ENCODE measurements at places on chromosomes 2 and 18.

DNA sequence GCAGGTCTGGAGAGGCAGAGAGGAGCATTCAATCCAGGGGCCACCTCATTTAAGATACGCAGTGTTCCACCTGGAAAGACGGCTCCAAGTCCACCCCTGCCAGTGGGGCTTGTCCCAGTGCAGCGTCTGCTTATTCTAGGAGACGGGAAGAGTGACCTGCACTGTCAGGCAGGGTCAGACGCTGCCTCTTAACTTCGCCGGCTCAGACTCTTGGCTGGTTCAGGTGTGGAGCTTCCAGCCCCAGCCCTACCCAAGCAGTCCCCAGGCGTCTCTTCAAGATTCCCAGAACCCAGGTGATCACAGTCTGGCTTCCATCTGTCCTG is 208.5 kb downstream of the TFCP2L1 start:
- no peaks in the 10 kb centered on the region for H3K27me3 ChIP-seq
- no peak overlapping the region for H3K4me3 ChIP-seq
- no peak overlapping the region for H3K27ac ChIP-seq
- H3K36me3 ChIP-seq: no peaks in the 10 kb centered on the region

DNA sequence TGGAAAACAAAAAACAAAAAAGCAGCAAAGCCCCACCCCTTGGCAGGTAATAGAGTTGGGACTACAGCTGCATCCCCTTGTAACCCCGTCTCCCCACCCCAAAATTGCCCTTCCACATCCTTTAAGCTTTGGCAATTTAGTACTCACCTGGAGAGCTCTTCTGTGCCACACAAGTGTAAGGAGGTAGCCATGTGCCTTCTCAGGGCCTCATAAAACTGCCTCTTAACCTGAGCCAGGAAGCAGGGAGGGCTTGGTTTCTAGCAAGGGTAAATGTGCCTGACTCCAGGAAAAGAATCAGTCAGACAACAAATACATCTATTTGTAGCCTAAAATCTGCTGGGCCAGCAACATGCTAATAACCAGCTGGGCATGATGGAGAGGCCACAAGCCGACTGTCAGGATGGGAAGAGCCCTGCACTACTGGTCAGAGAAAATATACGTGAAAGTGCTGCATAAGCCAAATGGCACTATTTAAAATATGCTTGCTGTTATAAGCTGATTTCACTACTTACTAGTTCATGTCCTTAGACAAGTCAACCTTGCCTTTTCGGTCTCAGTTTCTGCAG is 46.3 kb downstream of the NOP58 start:
- no peak for DNase-seq
- H3K27me3 ChIP-seq: no peaks in the 10 kb centered on the region
- no peak overlapping the region for H3K27ac ChIP-seq
- no peaks in the 10 kb centered on the region for H3K36me3 ChIP-seq
- H3K4me3 ChIP-seq: no peak overlapping the region

- H3K4me1 ChIP-seq: peaks cover 83% of the 10 kb centered on the region
- no peaks in the 10 kb centered on the region for H3K27me3 ChIP-seq
- no peak overlapping the region for H3K4me3 ChIP-seq
- no peak for DNase-seq
- no peak overlapping the region for H3K27ac ChIP-seq
Measured at GRCh38 chr2:230413479-230413878, 2.5 kb upstream of the SP100 start.

DNA sequence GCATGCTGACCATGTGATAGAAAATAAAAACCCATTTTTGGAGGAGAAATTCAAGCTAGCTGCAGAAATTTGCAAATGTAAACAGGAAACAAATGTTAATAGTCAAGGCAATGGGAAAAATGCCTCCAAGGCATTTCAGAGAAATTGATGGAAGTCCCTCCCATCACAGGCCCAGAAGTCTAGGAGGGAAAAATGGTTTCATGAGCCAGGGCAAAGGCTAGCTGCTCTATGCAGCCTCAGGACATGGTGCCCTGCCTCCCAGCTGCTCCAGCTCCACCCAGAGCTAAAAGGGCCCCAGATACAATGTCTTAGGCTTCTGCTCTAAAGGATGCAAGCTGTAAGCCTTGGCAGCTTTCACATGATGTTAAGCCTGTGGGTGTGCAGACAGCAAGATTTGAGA is 1419.4 kb upstream of the CELF4 start:
- no peak overlapping the region for H3K27ac ChIP-seq
- no peak overlapping the region for H3K4me3 ChIP-seq
- H3K27me3 ChIP-seq: no peaks in the 10 kb centered on the region
- no peaks in the 10 kb centered on the region for H3K36me3 ChIP-seq
- DNase-seq: no peak

- no peaks in the 10 kb centered on the region for H3K36me3 ChIP-seq
- no peaks in the 10 kb centered on the region for H3K4me1 ChIP-seq
- no peak overlapping the region for H3K4me3 ChIP-seq
- H3K27ac ChIP-seq: no peak overlapping the region
Measured at GRCh38 chr2:212330263-212330662, 208.3 kb downstream of the ERBB4 start.

GRCh38 chr2:43302182-43302960 is 76.0 kb upstream of the ZFP36L2 start:
- H3K27ac ChIP-seq: no peak overlapping the region
- H3K4me1 ChIP-seq: peaks cover 74% of the 10 kb centered on the region
- H3K4me3 ChIP-seq: no peak overlapping the region

DNA sequence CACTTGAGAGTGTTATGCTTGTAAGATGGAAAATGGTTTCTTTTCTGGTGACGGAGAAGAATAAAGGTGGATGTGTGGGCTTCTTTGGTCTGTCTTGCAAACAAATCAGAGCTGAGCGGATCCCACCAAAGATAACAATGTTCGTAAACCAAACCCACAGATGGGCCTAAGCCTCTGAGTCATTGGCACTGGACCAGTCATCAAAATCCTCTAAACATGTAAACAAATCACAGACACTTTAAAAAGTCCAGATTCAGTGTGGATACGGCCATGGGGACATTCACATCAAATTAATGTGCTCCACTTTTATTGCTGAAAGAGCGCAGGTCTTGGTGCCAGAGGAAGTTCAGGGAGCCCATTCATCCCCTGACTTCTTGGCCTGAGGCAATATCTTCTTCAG is 60.5 kb upstream of the TMEM200C start:
- no peak for DNase-seq
- H3K36me3 ChIP-seq: peaks cover 15% of the 10 kb centered on the region
- H3K4me3 ChIP-seq: no peak overlapping the region
- no peak overlapping the region for H3K27ac ChIP-seq
- H3K27me3 ChIP-seq: no peaks in the 10 kb centered on the region

- DNase-seq: no peak
- H3K4me3 ChIP-seq: no peak overlapping the region
- H3K36me3 ChIP-seq: no peaks in the 10 kb centered on the region
Measured at GRCh38 chr2:134178138-134178877, 75.6 kb upstream of the MGAT5 start.

DNA sequence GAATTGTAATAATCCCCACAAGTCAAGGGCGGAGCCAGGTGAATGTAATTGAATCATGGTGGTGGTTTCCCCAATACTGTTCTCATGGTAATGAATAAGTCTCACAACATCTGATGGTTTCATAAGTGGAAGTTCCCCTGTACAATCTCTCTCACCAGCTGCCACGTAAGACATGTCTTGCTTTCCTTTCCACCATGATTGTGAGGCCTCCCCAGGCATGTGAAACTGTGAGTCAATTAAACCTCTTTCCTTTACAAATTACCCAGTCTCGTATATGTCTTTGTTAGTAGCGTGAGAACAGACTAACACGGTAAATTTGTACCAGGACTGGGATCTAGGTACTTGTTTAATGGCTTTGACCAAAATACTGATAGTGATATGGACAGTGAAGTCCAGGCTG is 744.3 kb upstream of the REG3G start:
- no peak overlapping the region for H3K4me3 ChIP-seq
- no peaks in the 10 kb centered on the region for H3K36me3 ChIP-seq
- no peaks in the 10 kb centered on the region for H3K27me3 ChIP-seq
- no peak overlapping the region for H3K27ac ChIP-seq
- no peaks in the 10 kb centered on the region for H3K4me1 ChIP-seq

GRCh38 chr2:241030883-241031282 is 32.5 kb downstream of the SNED1 start:
- no peak overlapping the region for H3K27ac ChIP-seq
- no peaks in the 10 kb centered on the region for H3K36me3 ChIP-seq
- H3K4me3 ChIP-seq: no peak overlapping the region
- DNase-seq: no peak
- no peaks in the 10 kb centered on the region for H3K4me1 ChIP-seq
- H3K27me3 ChIP-seq: no peaks in the 10 kb centered on the region

DNA sequence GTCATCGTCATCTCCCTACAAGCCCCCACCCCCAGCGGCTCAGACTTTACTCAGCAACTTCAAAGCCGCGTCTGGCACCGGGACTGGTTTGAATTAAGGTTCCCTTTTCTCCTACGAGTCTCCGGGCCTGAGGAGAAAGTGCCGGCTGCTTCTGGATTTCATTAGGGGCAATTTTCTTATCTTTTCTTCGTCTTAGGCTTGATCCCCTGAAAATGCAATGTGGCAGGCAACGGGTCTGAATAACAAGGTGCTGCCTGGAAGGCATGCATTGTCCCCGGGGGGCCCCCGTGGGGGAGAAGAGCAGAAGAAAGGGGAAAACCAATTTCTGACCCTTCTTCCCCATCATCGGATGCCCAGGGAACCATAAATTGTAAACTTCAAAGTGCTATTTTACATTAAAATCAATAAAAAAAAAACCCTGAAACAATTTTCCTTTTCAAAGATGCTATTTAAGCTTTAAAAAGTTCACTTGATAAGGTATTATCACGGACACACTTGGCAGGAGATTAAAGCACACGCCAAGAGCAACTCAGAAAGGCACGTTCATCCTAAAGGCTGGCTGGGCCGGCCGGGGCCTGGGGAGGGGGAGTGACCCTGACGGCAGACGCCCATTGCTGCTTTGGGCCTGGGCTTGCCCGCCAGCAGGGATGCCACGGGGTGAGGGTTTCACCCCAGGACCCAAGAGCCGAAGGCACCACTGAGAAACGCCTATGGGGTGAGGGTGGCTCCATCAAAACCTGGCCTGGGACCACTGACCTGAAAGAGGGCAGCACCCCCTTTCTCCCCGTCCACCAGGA is 230.4 kb downstream of the TWIST2 start:
- H3K27ac ChIP-seq: no peak overlapping the region
- no peak overlapping the region for H3K4me3 ChIP-seq
- peaks cover 3% of the 10 kb centered on the region for H3K36me3 ChIP-seq
- DNase-seq: no peak
- no peaks in the 10 kb centered on the region for H3K4me1 ChIP-seq

DNA sequence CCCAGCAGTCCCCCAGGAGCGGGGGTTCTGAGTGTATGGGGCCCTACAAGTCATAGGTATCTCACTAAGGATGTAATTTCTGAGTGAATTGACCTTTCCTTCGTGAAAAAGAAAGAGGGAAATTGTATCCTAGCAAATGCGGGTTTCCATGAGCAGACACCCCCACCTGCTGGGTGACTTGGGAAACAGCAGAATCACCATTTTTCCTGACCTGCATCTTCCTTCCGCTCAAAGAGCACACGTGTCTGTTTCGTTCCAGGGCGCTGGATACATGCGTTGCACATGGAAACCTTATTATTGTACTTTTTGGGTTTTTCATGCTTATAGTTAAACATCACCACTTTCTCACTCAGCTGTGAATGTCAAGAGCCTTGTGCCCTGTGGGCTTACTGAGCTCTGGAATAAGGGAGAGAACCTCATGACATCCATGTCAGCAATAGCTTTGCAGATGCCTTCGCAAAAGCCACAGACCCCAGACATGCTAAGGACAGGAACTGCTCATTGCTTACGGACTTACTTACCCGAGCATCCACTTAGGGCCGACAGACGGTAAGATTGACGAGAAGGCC is 132.8 kb downstream of the TPO start:
- no peaks in the 10 kb centered on the region for H3K36me3 ChIP-seq

DNA sequence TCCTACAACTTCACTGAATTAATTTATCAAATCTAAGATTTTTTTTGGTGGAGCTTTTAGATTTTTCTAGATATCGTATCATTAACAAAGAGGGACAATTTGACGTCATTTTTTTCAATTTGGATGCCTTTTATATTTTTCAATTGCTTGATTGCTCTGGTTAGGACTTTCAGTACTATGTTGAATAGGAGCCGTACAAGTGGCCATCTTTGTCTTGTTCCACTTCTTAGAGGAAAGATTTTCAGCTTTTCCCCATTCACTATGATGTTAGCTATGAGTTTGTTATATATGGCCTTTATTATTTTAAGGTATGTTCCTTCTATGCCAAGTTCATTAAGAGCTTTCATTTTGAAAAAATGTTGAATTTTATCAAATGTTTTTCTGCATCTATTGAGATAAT is 86.4 kb upstream of the MYCN start:
- H3K36me3 ChIP-seq: no peaks in the 10 kb centered on the region
- H3K4me3 ChIP-seq: no peak overlapping the region
- no peak for DNase-seq

Measured in esophagus squamous epithelium (tissue), 5 donors.